Osteoblast (primary cell): ENCODE measurements at places on chromosomes 2 and 18. TPM values are rescaled to one million over a fixed set of nuclear protein-coding genes. Genes with fewer than 3 reads are reported as not detected.

DNA sequence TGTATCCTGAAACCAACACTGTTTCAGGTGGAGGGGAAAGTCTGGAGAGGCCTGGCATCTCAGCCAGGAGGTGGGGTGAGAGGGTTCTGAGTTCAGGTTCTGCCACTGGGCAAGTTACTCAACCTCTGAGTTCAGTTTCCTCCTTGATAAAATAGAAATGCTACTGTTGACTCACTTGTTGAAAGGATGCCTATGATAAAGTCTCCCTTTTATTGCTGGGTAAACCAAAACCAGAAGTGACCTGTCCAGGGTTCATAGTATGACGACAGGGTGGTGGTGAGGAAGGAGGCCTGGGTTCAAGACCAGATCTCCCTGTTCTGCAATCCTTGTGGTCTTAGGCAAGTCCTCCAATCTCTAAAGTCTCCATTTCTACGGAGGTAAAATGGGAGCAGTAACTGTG is 232.7 kb downstream of the PRKCE start:
- no peak for DNase-seq
- no peak overlapping the region for H3K4me3 ChIP-seq
- H3K4me1 ChIP-seq, result peaks cover 30% of the 10 kb centered on the region
- no peaks in the 10 kb centered on the region for H3K36me3 ChIP-seq
- no peak overlapping the region for H3K27ac ChIP-seq

DNA sequence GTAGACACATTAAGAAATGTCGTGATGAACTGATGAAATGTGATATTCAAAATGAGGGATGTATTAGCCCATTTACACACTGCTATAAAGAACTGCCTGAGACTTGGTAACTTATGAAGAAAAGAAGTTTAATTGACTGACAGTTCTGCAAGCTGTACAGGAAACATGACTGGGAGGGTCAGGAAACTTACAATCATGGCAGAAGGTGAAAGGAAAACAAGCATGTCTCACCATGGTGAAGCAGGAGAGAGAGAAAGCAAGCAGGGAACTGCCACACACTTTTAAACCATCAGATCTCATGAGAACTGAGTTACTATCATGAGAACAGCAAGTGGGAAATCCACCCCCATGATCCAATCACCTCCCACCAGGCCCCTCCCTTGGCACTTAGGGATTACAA is 1010.8 kb upstream of the CELF4 start:
- H3K27ac ChIP-seq, result no peak overlapping the region
- no peak overlapping the region for H3K4me3 ChIP-seq
- DNase-seq, result no peak
- H3K4me1 ChIP-seq, result no peaks in the 10 kb centered on the region
- no peaks in the 10 kb centered on the region for H3K36me3 ChIP-seq

DNA sequence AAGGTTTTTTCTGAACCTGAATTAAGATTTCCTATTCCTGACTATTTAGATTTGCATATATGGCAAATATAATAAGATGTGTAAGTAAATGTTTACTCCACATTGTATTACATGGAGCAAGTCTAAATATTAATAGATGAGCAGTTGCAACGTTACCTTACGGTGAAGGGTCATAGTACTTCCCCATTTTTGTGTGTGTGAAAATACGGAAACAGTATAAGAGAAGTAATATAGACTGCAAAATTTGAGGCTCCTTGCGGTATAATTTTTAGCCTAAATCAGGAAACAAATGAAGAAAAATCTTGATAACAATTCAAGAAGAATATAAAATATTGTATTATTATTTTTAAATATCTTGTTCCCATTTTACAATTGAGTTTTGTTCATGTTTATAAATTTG is 434.2 kb downstream of the GRB14 start:
- no peak overlapping the region for H3K4me3 ChIP-seq
- H3K4me1 ChIP-seq, result no peaks in the 10 kb centered on the region
- no peaks in the 10 kb centered on the region for H3K36me3 ChIP-seq
- no peaks in the 10 kb centered on the region for H3K27me3 ChIP-seq
- no peak for DNase-seq

- peaks cover 57% of the 10 kb centered on the region for H3K36me3 ChIP-seq
- no peaks in the 10 kb centered on the region for H3K27me3 ChIP-seq
- H3K4me1 ChIP-seq, result peaks cover 11% of the 10 kb centered on the region
- DNase-seq, result no peak
- no peak overlapping the region for H3K27ac ChIP-seq
Observed at GRCh38 chr2:218583983-218584850, 15.6 kb downstream of the CNOT9 start.

GRCh38 chr2:47277987-47278386 is 122.9 kb upstream of the STPG4 start:
- H3K4me1 ChIP-seq, result peaks cover 11% of the 10 kb centered on the region
- H3K27me3 ChIP-seq, result no peaks in the 10 kb centered on the region
- H3K36me3 ChIP-seq, result no peaks in the 10 kb centered on the region
- H3K27ac ChIP-seq, result no peak overlapping the region

RAD51AP2 gene
- total RNA-seq, result not detected in 2 replicates

ZNF512 gene
- 21.4 and 21.8 TPM in 2 replicates for total RNA-seq

MFSD2B gene
- total RNA-seq, result 0.36 TPM in 1 of 2 replicates, not detected in the other

SLC23A3 gene
- total RNA-seq, result 1.4 and 1.5 TPM in 2 replicates
